IgD-negative memory B cell (primary cell): ENCODE measurements at places on chromosomes 7 and 10. TPM values are rescaled to one million over a fixed set of nuclear protein-coding genes. Genes with fewer than 3 reads are reported as not detected.

Gene AZGP1
- polyA plus RNA-seq, result not detected

Gene PTPRZ1
- polyA plus RNA-seq, result not detected

Gene OGA
- 47.8 TPM for polyA plus RNA-seq

Gene COL13A1
- not detected for polyA plus RNA-seq

Gene CNNM1
- not detected for polyA plus RNA-seq

Gene FXYD4
- not detected for polyA plus RNA-seq

Gene DYNC1I1
- not detected for polyA plus RNA-seq

Gene CNTNAP2
- polyA plus RNA-seq, result 47.3 TPM

Gene NPS
- not detected for polyA plus RNA-seq

Gene FKBP6
- polyA plus RNA-seq, result not detected
